ENCODE measurements at places on chromosomes 16 and 17. TPM values are rescaled to one million over a fixed set of nuclear protein-coding genes. Genes with fewer than 3 reads are reported as not detected.
A peak's percentile ranks its signal among the peaks of the same experiment; 100 is the strongest.

GRCh38 chr17:51150932-51151331 is 2.4 kb upstream of the NME1 start:
- DNase-seq = no peak

UNC119 gene
- 46.8 TPM for total RNA-seq

GRCh38 chr17:79965806-79966205 is 69.9 kb downstream of the TBC1D16 start:
- no peak for DNase-seq

RTN4RL1 gene
- 1.0 TPM for total RNA-seq

DNA sequence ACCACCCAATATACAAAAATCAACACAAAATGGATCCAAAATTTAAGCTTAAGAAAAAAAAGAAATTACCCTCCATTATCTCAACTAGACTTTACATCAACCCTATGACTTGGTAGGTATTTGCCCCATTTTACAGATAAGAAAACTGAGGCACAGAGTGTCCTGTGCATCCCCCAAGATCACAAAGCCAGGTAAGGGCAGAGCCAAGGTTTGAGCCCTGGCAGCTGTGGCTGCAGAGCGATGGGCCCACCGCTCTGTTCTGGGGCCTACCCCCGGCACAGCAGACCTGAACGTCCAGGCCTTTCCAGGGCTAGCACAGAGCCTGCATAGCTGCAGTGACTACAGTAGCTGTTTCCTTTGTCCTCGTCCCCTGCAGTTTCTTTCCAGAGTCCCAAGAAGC is 417.6 kb downstream of the SOX9 start:
- no peak for DNase-seq

DNA sequence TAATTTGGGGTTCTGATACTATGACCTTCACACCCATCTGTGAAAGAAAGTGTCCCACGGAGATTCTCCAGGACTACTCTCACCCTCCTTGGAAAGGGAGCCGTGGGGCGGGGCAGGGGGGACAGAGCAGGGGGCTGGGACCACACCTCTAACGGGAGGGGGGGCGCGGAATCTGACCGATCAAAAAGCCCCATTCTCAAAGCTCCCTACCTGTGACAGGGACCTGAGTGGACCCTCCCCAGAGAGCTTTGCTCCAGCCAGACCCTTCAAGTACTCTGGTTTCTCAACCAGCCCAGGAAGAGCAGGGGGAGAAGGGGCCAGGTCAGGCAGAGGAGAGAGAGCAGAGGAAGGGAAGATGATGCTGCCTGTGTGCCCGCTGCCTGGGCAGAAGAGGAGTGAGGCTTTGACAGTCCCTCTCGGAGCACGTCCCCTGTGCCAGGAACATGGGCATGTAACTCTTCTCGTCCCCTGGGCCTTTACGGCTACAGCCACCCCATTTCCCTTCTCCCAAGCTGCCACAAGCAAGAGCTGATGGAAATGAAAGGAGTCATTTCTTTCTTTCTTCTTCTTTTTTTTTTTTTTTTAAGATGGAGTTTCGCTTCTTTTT is 682 bp downstream of the XAF1 start:
- no peak for DNase-seq

RNF222 gene
- total RNA-seq = not detected

GRCh38 chr16:61936522-61936921 is 99.7 kb downstream of the CDH8 start:
- DNase-seq = peak; percentile 53

DNA sequence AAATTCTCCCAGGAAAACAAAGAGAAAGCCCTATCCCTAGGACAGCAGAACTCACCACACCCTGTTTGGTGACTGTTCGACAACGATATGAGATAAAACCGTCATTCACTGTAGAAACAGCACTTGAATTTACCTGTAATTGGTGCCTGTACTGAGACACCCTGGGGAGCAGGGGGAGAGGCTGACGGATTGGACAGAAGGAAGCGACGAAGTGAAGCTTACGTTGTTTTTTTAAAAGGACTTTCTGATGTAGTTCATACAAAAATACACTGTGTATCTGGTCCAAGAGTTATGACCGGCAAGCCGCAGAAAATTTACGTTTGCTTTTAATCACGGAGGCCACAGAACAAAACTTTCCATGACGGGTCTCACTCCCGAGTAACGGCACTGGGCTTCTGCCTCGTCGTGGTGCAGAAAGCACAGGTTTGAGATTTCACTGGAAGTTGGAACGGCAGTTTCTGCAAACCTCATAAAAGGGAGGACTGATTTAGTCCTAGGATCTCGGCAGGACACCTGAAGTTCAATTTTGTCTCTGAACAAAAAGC is 9.7 kb downstream of the NXN start:
- no peak for DNase-seq

KCTD13 gene
- 32.4 TPM for total RNA-seq

GRCh38 chr16:76176153-76176552 is 101.0 kb upstream of the CNTNAP4 start:
- no peak for DNase-seq

GRCh38 chr16:71383054-71383773 is 24.7 kb downstream of the CALB2 start:
- DNase-seq = no peak

CDT1 gene
- total RNA-seq = 103 TPM

- DNase-seq = no peak
Observed at GRCh38 chr16:85240982-85241924, 129.0 kb upstream of the CIBAR2 start.

PERCC1 gene
- total RNA-seq = not detected

LITAFD gene
- total RNA-seq = not detected

GRCh38 chr16:546909-547770 is 13.1 kb upstream of the PRR35 start:
- peak; percentile 83 for DNase-seq

ARHGAP23 gene
- 24.9 TPM for total RNA-seq

SPATA32 gene
- total RNA-seq = 0.22 TPM

DNA sequence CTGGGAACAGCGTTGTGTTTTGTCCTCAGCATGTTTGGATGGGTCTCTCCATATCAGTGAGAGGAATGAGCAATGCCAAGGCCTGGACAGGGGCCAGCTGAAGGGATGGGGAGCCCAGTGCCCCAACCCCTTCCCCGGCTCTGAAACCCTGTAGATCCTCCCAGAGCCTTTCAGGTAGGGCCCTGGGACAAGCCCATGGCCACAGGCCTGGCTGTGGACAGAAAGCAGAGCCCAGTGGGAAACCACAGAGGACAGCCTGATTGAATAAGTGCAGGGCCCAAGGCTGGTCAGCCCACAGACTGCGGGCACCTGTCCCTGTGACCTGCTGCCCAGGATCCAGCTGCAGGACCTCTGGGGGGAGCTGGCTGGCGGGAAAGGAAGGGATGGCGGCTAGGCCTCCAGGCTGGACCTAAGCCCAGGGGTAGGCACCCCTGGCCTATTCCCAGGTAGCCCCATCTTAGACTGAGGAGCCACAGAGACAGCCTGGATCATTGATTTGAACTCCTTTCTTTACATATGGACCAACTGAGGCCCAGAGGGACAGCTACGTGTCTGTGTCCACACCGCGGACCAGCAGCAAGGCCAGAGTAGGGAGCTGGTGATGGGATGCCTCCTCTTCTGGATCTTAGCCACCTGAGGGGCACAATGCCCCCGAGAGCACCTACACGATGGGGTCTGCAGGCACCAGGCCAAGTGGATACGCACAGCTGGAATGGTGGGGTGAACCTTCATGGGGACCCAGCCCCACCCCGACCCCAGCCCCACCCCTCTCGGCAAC is 1.3 kb downstream of the CCDC102A start:
- DNase-seq = no peak

RAB37 gene
- not detected for total RNA-seq

KRTAP4-9 gene
- total RNA-seq = 1.0 TPM

- peak; percentile 99 for DNase-seq
Observed at GRCh38 chr17:17783825-17784656, 52.7 kb downstream of the SREBF1 start.

- DNase-seq = no peak
Observed at GRCh38 chr17:73493956-73494926, 150.0 kb downstream of the SDK2 start.

DNA sequence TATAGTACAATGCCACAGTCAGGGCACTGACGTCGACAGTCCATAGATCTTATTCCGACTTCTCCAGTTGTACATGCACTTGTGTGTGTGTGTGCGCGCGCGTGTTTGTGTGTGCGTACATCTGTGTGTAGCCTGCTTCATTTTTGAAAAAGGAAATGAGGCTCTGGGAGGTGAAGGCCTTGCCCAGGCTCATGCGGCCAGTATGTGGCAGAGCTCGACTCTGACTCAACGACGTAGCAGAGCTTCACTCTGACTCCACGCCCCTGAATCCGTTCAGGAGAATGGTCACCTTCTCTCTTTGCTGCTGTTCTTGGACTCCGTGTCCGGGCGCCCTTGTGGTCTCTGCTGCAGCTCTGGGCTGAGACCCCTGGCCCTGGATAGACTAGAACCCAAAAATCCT is 81.6 kb upstream of the CIBAR2 start:
- no peak for DNase-seq

- peak; percentile 60 for DNase-seq
Observed at GRCh38 chr16:72013888-72014581, 5.5 kb downstream of the DHODH start.

CD300H gene
- not detected for total RNA-seq

DNA sequence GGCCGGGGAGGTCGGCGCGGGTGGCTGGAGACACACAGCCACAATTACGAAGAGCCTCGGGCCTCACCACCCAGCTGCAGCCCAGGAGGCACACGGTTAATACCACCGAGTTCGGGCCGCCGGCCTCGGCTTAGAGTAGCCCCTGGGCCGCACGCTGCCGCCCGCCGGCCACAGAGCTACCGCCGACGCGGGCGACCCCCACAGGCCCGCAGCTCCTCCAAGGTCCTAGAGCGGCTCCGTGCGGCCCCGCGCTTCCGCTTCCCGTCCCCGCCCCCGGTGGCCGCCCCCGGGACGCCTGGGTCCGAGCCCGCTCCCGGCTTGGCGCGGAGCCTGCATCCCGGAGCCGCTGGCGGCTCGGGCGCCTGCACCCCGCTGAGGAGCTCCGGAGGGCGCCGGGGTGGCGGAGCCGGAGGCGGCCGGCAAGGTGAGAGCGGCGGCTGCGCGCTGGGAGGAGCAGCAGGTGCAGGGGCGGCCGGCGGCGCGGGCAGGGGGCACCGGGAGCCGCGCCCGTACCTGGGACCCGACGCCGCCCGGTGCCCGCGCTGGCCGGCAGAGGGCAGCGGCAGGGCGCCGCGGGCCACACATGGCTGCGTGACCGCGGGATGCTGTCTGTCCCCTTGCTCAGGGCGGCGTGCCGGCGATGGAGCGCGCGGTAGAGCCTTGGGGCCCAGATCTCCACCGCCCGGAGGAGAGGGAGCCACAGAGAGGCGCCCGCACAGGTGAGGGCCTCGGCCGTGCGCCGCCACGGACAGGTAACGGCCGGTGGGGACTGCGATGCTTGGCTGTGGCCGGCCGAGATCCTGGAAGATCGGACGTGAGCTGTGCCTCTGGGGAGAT is at the start of gene ZNF48:
TSS of gene ZNF48 (plus strand) at position 266 of the 837 bp plus-strand sequence. CDS start at position 641, 375 bp downstream.
- peak; percentile 93 for DNase-seq

KRT25 gene
- 0.28 TPM for total RNA-seq

NEUROD2 gene
- total RNA-seq = not detected

KRT24 gene
- not detected for total RNA-seq

PRAC2 gene
- 25.5 TPM for total RNA-seq

DNA sequence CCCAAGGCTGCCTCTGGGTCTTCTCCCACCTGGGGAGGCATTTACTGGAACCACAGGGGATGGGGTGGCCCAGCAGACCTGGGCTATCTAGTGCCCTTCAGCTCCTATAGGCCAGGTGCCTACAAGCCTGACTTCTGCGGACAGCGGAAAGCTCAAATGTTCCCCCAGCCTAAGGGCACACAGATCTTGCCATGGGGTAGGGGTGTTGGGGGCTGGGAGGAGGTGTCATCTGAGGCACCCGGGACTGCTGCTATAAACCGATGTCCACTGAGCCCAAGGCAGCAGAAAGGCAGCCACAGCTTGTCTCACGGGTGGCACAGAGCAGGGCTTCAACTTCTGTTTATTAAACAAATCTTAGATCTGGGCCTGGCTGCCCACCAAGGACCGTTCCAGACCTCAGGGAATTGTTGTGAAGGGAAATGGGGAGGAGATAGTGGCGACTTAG is 3.6 kb downstream of the MYO1C start:
- DNase-seq = no peak

DNA sequence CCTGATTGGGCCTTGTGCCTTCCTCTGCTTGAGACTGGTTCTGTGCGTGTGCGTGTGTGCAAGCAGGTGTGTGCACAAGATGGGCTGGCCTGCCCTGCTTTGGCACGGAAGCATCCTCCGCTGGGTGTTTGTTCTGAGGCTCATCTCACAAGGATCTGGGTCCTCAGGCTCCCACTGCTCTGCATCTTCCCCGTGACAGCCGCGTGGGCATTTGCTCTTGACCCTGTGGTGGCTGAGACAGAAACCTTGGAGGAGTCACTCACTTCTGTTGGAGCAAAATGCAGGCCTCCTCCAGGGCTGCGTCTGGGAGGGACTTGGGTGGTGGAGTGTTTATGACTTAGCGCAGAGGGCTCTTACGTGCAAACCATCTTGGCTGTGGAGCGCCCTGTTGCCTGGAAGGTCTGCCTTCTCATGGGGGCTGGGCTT is 119.2 kb downstream of the RPTOR start:
- DNase-seq = no peak

ABCA3 gene
- 13.7 TPM for total RNA-seq

DNA sequence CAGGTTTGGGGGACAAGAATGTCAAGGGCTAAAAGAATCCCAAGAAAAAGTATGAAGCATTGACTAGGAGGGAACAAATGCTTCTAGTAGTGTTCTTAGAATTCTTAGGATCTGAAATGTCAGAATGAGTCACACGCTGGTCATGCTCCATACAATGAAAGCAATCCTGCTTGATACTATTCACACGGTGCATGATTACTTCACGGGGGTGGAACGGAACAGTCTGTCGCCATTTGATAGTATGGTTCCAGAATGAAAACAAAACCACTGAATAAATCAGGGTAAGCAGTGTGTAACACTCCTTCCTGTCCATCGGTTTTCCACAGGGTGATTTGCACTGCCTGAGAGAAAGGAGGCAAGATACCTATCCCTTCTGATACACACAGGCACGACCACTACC is 22.9 kb upstream of the YWHAE start:
- DNase-seq = peak; percentile 83

DNA sequence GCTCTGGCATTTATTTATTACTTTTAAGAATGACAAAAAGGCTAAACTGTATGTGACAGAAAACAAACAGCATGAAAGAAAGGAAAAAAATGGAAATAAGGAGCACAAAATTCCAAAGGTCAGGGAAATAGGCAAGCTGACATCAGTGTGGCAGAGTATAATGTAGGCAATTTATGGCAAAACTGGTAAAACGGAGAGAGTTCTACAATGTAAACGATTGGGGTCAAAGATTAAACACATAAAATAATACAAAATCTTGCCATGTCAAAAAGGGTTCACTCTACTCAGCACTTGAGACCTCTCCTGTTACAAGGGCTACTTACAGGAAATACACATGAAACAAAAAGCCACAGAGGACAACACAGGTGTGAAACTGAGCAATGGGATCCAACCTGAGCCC is 47.0 kb upstream of the CDRT4 start:
- no peak for DNase-seq

SERPINF2 gene
- total RNA-seq = 0.28 TPM

Data from A673 (cell line).